SW 1271 (cell line): ENCODE measurements at places on chromosomes 12 and 14.

DNA sequence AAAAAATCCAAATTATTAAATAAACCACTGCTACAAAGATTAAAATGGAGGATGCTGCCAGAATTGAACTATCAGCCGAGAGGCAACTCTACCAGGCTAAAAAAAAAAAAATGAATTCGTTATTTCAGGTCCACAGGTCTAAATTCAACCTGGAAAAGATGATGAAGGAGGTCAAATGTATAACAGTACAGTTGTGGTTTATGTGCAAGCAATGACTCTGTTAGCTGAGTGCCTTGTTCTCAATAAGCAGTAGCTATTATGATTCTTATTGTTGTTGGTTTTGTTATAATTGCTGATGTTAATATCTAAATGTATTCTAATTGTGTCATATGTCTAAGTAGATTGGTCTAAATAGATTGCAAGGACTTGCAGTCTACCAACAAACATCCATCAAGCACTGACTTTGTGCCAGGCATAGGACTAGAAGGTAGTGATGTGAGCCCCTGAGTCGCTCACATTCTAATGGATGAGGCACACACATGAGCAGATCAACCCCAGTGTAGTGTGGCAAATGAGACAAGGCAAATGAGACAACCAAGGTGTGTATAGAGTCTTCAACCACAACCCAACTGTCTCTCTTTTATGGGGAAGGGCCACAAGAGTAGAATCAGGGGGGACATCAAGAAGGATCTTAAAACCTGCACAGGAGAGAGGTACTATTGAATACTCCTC lies 77.0 kb upstream of the PLEKHG7 start:
- DNase-seq = no peak

DNA sequence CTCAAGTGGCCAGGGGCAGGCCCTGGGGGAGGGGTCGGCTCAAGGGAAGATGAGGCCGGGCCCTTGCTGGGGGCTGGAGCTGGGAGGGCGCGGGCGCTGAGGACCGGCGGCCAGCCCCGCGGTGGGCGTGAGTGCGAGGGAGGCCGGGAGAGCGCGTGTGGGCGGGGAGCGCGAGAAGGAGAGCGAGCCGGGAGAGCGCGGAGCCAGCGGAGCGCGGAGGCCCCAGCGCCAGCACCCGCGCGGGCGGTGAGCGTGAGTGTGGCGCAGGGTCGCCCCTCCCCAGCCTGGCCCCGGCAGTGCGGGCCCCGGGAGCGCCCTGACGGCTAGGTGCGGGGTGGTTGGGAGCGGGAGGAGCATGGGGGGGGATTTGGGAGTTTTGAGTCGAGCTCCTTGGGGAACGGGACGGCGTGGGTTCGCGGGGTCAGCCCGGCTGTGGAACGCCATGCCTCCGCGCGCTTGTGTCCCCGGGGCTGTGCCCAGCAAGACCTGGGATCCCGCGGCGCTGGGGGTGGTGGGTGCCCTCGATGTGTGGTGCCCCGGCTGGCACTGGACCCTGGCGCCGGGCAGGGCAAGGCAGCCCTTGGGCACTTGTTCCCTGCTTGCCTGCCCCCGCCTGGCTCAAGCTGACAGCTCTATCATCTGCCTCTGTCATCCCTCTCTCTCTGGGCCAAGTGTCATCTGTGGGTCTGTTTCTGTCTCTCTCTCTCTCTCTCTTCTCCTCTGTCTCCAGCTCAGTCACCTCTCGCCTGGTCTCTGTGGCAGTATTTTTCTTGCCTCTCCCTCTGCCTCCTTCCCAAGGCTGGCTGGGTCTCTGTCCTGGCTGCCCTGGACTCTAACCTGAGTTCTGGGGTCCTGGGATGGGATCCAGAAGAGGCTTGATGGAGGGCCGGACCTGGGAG lies at the start of gene LBHD2:
LBHD2 (plus strand) TSS at position 190 of the 899 bp plus-strand sequence. CDS start 1,803 bp downstream, outside the sequence.
- no peak for DNase-seq

DNA sequence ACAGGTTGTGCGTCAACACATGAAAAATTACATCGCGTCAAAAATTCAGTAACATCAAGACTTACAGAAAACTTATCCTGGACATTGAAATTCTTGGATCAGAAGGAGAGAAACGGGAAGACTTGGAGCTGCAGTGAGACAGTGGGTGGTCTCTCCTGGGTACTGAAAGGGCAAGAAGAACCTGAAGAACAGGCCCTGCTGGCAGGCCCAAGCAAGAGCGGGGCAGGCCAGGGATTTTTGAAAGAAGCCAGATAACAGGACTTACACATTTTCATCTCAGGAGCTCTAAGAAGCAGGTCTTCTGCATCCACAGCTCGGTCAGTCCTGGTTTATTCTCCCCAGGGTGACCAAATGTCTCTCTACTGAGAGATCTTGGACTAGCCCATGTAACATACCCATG lies 466.5 kb upstream of the SOX5 start:
- DNase-seq = no peak

DNA sequence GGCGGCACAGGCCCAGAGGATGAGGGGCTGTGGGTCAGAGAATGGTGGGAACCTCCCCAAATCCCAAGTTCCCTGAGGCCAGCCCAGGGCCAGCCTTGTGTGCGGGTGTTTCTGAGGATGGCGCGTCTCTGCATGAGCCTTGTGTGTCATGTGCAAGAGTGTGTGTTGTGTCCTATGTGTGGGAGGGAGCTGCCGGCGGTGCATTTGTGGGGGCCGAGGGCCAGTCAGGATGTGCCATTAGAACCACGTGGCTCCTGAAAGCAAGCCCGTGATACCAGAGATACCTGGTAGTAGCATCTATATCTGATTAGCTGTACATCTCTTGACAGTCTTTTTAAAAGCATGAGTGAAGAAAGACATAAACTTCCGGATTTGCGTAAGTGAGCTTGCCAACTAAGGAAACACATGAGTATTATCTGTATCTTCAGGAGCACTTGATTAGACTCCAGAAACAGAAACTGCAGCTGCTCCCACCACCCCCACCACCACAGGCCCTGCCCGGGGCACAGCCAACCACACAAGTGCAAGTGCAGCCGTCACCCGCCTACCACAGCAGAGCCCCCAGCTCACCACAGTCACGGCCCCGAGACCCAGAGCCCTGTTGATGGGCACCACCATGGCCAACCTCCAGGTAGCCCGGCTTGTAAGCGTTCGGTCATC lies 19.2 kb downstream of the DDX51 start:
- no peak for DNase-seq

- no peak for DNase-seq
Observed at GRCh38 chr12:122963941-122964265, 2.4 kb downstream of the ABCB9 start.

DNA sequence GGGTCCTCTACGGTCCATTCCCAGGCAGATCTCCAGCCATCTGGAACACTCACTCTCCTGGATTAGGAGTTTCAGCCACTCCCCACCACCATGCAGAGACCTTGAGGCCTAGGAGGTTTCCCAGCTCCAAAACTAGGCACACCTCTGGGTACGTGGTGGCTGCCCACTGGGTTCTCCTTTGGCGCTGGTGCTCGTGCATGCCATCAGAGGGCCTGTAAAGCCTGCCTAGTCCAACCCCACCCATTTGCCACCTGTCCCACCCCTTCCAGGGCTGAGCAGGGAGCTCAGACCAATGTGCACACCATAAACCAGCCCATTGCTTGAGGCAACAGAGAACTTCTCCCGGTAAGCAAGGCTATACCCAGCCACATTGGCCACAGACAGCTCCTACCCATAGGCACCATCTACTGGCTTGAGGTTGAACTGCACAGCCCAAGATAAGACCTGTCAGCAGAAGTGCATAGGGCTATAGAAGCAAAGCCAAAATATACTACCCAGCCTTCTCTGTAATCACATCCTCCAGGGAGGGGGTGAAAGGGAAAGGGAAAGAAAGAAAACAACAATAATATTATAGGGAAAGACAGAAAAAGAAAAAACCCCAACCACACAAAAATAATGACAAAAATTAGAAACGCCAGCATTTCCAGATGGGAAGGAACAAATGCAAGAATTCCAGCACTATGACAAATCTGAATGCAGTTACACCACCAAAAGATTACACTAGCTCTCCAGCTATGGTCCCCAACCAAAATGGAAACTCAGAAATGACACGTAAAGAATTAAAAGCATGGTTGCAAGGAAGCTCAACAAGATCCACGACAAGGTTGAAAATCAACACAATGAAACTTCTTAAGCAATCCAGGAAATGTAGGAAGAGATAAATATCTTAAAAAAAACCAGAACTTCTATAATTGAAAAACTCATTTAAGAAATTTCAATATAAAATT lies 111.9 kb upstream of the CCDC175 start:
- no peak for DNase-seq

DNA sequence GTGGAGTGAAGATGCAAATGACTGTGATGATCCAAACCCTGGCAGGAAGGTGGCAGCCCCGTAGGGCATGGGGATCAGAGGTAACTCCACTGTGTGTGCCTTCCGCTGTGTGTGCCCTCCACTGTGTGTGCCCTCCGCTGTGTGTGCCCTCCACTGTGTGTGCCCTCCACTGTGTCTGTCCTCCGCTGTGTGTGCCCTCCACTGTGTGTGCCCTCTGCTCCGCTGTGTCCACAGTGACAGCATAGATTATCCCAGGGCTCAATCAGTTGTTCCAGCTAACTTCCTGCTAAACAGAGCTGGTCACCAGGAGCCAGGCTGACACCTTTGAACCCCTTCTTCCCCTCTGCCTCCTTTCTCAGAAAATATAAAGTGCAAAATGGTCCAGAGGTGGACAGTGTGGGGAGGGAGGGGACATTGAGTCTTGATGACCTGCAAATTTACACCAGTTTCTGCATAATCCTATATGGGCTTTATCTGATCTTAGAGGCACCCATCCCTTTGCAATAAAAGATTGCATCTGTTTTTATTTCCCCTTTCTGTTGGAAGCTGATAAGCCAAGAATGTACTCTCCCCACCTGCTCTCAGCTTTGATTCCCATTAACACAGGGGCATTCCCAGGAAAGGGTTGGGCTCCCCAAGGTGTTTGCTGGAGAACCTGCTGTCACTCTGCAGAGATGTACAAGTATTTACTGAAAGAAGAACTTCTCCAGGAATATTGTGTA lies 21.6 kb upstream of the HNF1A start:
- DNase-seq = no peak

DNA sequence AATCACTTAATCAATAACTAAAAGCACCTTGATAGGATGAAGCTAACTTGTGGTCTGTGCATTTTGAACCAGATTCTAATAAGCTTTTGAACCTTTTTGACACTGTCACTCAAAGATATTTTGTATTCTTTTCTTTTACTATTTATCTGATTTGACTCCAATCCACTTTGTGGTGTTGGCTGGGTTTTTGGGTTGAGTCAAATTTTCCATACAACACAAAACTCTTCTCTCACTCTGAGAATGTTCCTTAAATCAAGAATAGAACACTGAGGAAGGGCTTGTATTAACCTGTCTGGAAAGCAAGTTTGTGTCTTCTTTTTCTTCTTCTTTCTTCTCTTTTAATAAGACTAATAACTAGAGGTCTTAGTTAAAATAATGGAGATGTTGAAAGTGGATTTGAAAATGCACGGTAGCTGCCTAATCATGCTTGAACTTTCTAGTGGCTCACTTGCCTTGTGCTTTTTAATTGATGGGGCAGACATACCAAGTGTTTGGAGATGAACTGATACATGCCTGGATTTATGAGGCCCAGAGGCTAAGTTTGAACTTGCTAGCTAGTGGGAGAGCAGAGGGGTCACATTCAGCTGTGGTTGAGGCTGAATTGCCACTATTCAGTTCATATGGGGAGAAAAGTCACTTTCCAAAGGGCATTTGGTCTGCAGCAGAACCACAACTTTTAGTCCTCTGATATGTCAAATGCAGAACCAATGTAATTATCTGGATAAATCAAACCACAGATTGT lies 93.5 kb upstream of the PTHLH start:
- DNase-seq = no peak

- no peak for DNase-seq
Observed at GRCh38 chr12:118299791-118300460, 72.8 kb downstream of the TAOK3 start.

DNA sequence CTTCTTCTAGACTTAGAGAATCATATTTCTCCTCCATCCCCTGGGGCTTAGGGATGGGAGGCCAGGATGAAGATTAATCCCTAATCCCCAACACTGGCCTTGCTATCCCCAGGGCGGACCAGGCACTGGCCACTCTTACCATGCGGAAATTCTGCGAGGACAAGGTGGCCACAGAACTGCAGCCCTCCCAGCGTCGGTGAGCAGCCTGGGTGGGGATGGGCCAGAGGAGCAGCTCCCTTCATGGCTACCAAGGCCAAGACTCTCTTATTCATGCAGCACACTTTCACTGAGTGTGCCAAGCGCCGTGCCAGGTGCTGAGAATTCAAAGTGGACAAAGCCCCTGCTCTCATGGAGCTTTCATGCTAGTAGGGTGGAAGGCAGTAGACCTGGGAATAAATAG lies 7.0 kb downstream of the TNS2 start:
- no peak for DNase-seq

GRCh38 chr14:95699412-95699811 lies 13.2 kb downstream of the TCL1B start:
- DNase-seq = no peak

- no peak for DNase-seq
Observed at GRCh38 chr12:130916241-130916911, 37.3 kb upstream of the ADGRD1 start.

DNA sequence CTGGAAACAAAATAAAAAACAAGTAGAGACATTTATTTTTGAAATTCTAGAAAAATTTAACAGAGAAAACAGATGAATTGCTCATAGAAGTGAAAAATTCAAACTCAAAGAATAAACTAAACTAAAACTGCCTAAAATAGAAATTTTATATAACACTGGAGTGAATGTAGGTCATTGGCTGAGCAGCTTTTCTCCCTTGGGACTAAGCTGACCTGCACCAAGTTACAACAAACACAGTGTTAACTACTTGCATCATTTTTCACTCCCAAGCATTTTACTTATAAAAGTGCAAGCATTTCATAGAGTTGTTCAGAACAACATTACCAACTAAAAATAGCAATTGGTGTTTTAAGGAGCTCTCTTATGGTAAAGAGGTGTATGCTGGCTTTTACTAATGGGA lies 298.1 kb downstream of the MED13L start:
- no peak for DNase-seq

GRCh38 chr12:52371716-52372115 lies 4.4 kb upstream of the KRT85 start:
- DNase-seq = no peak

DNA sequence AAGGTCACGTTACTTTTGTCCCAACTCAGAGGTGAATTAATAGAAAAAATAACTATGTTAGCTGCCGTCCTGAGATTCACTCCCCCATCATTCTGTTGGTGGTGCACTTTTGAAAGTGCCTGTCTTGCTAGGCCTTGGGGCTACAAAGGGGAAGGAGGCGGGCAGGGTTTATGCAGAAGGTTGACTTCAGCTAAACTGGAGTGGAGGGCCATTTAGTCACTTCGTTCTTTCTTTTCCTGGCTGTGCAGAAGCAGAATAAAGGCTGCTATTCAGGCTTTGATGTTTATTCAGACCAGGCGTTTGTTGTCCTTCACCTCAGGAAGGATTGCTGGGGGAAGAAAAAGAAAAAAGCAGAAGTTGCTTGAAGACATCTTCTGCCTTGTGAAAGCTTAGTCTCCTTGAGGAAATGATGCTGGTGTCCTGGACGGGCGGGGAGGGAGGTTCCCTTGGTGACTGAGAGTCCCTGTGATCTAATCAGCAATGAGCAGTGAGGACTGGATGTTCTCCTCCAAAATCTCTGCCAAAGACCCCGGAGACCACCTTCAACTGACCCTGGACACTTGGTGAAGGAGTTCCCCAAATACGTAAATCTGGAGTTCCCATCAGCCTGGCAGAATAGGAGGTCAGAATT lies 4.0 kb downstream of the GLT1D1 start:
- no peak for DNase-seq

GRCh38 chr12:2095878-2096277 lies 43.1 kb downstream of the CACNA1C start:
- no peak for DNase-seq
